ENCODE measurements at places on chromosomes 11 and 22. TPM values are rescaled to one million over a fixed set of nuclear protein-coding genes. Genes with fewer than 3 reads are reported as not detected.

FOLH1 gene
- total RNA-seq = not detected

FAT3 gene
- not detected for total RNA-seq

DNA sequence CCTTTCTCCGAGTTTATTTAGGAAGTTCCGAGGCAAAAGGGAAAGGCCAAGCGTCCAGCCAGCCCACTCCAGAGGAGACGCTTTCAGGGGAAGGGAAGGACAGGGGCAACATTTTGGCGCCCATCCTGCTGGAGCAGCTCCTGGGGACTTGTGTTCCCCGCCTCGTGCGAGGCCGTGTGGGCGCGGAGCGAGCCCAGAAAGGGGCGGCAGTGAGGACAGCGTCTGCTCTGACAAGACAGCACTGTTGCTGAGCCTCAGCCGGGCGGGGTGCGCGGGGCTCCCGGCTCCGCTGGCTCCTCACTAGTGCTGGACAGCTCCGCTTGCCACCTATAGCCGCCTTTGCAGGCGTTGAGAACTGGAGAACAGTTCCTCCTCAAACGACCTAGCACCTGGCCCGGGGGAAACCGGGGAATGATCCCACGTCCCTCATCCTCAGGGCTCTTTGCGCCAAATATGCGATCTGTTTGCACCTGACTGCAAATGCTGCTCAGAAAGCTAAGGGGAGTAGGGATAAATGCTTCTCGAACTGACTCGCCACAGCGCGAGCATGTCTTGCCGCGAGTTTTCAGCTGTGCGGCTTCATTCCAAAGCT lies 722 bp upstream of the GUCY1A2 start:
- DNase-seq = no peak

DNA sequence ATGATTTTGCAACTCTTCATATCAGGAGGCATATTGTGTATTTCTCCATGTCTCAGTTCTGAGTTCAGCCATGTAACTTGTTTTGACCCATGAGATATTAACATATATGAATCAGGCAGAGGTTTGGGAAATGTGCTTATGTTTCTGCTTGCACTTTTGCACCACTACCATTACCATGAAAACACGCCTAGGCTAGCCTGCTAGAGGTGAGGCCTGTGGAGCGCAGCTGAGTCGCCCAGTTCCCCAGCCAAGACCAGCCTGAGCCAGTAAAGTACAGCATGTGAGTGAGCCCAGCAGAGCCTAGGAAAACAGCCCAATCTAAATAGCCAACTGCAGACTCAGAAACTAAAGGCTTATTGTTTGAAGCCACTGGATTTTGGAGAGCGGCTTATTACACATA lies 18.4 kb upstream of the MYOD1 start:
- DNase-seq = no peak

- DNase-seq = peak; percentile 61
Observed at GRCh38 chr11:46380340-46381047, 975 bp upstream of the MDK start.

DNA sequence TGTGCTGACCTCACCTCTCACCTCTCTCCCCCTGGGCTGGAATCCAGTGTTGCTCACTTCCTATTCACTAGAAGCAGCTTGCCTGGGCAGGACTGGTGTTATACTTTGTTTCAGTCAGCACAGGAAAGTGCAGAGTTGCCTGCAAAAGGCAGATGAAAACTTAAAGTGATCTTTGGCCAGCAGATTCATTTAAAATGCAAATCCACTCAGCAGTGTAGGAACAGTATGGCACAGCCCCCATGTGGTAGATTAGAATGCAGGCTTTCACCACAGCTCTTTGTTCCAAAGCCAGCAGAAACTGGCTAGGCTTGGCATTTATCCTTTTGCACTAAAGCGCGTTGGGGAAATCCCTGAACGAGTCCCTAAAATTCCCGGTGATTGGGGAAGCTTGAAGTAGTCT lies 301.2 kb downstream of the OR4C45 start:
- DNase-seq = no peak
